ENCODE measurements at places on chromosomes 6 and 20. TPM values are rescaled to one million over a fixed set of nuclear protein-coding genes. Genes with fewer than 3 reads are reported as not detected.

Gene CRYBG1
- total RNA-seq: 46.6 TPM

Gene C6orf47
- 17.2 TPM for total RNA-seq

Gene ME1
- total RNA-seq: 1.0 TPM

Gene MYO6
- 2.3 TPM for total RNA-seq

Gene SLPI
- total RNA-seq: 1.1 TPM

DNA sequence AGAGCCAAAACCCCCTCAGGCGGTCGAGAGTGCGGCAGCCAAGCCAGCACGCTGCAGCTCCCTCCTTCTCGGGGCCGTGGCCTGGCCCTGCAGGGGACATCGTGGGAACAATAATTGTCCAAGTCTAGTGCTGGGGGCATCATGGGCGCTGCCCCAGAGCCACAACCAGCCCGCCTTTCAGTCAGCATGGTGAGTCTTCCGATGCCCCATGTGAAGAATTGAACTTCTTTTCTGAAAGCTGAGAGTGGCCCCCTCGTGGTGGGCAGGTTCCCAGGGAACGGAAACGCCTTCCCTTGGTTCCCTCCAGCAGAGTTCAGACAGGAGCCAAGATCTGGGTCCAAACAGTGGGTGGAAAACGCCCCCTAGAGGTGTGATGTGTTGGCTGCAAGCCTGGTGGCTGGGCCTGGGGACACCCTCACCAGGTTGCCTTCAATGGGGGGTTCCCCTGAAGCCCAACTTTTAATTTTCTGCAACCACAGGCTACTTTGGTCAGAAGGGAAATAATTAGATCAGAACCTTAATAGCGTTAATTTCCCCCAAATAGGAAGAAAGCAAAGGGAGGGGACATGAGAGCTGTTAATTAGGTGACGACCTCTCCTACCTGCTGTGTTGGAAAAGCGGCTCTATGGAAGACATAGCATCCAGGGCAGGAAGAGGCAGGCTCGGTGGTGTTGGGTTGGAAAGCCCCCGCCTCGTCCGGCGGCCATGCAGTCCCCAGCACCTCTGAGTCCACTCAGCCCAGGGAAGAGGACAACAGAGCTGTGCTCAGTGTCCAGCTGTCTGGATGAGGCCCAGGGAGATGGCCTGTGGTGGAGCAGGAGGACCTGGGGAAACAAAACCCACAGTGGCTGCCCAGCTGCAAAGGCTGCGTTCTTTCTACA lies 4.7 kb upstream of the MRGBP start:
- no peak overlapping the region for H3K4me3 ChIP-seq
- no peak overlapping the region for H3K27ac ChIP-seq
- no peaks in the 10 kb centered on the region for H3K36me3 ChIP-seq
- DNase-seq: no peak

DNA sequence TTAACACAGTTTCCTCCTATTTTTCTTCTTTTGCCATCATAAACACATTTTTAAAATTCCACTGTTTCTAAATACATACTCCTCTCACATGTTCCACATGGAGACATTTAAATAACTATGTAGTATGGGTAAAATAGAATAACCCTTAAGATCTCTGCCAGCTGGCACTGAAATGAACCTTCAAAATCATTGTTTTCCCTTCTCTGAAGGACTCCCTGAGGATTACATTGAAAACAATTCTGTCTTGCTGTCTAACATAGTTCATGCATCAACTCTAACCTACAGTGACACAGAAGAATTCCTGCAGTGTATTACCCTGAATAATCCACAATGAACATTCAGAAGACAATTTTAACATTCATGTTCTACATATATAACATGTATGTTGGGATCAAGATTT lies 1361.8 kb upstream of the CITED2 start:
- H3K4me3 ChIP-seq: no peak overlapping the region
- H3K36me3 ChIP-seq: no peaks in the 10 kb centered on the region
- H3K4me1 ChIP-seq: no peaks in the 10 kb centered on the region
- no peaks in the 10 kb centered on the region for H3K27me3 ChIP-seq

DNA sequence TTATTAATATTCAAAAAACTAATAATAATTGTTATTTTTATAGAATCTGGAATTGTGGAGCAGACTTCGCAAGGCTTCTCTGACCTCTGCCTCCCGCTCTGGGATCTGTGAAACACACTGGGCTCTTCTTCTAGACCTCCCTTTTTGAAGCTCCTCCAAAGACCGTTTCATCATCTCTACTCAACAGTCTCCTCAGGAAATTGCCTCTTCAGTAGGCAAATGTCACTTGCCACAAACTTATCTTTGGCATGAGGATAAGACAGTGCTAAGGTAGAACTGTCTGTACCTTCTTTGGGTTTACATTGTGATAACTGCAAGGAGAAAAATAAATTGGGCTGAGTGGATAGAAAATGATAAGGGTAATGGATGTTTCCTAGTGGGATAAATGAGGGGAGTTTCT lies 2.3 kb upstream of the MAS1L start:
- DNase-seq: no peak
- no peaks in the 10 kb centered on the region for H3K4me1 ChIP-seq
- no peak overlapping the region for H3K27ac ChIP-seq
- peaks cover 26% of the 10 kb centered on the region for H3K27me3 ChIP-seq

DNA sequence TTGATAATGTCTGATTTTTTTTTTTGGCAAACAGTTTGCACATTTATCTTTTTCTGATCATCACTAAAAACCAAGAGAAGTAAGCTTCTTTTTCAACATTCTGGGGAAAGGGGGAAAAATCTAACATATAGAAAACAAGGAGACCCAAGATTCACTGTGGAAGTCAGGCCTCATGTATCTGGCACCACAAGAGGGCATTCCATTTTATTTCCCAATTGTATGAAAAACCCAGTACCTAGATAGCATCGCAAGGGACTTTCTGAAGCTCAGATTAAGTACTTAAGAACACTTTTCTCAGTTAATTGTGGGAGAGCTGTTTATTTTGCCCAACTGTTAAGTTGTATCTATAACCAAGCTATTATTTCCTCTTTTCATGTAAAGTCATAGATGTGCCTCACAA lies 152.9 kb downstream of the KLHL32 start:
- no peak overlapping the region for H3K4me3 ChIP-seq
- no peak overlapping the region for H3K27ac ChIP-seq
- H3K27me3 ChIP-seq: no peaks in the 10 kb centered on the region
- no peak for DNase-seq
- no peaks in the 10 kb centered on the region for H3K36me3 ChIP-seq

DNA sequence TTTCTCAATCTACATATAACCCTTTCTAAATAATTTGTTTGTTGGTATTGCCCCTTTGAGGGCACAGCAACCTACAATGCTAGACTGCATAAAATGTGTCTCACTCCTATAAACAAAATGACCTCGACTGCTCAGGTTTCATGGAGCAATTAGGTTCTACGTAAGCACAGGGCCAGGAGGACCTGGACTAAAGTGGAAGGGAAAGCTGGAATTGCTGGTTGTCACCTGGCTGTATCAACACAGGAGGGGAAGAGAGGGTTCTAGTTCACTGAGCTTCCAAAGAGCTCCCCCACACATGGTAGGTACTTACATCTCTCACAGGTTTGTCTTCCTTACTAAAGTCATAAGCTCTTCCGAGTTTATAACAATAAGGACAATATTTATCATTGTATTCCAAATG lies 51.0 kb downstream of the NCOA6 start:
- no peak for DNase-seq
- no peaks in the 10 kb centered on the region for H3K4me1 ChIP-seq
- no peak overlapping the region for H3K4me3 ChIP-seq
- no peaks in the 10 kb centered on the region for H3K36me3 ChIP-seq
- no peak overlapping the region for H3K27ac ChIP-seq
- H3K27me3 ChIP-seq: no peaks in the 10 kb centered on the region

DNA sequence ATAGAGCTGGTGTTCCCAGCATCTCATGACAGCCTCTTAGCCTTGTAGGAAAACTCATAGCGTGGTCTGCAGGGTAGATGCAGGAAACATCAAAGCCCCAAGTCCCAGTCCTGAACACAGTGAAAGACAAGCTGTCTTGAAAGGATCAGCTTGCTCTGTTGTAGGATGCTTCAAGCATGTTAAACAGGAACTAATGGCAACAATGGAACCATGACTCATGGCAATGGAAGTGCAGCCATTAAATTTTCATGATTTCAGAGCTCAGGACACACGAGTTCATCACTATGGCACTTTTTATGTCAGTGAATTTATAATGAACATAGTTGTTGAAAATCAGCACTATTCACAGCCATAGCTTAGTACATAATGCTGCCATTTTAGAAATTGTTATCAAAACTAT lies 367.7 kb downstream of the KIF16B start:
- H3K36me3 ChIP-seq: no peaks in the 10 kb centered on the region
- no peak overlapping the region for H3K27ac ChIP-seq
- H3K27me3 ChIP-seq: no peaks in the 10 kb centered on the region
- no peak for DNase-seq
- no peaks in the 10 kb centered on the region for H3K4me1 ChIP-seq

DNA sequence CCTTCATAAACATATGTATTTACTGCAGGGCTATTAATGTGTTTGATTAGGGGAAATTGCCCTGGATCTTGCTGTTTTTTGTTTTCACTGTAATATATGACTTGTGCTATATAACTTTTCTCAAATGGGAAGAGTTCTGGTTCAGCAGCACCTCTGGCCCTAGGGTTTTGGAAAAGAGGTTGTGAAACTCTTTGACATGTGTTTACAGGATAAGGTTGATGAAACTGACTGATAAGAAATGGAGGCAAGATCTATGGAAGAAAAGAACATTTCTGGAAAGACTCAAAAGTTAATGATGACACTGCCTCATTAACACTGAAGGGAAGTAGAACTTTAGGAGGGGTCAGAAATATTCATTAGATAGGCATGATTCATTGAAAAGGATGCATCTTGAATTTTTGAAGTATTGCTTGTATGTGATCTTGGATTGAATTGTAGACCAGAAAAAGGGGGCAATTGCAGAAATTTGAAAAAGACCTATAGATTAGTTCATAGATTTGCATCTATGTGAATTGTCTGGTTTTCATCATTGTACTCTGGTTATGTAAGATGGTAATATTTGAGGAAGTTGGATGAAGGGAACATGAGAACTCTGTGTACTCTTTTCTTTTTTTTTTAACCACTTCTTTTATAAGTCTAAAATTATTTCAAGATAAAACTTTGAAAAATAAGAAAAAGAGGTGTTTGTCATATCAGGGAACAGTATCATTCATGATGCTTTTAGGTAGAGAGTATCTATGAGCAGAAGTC lies 54.0 kb downstream of the UTRN start:
- no peak overlapping the region for H3K27ac ChIP-seq
- peaks cover 54% of the 10 kb centered on the region for H3K4me1 ChIP-seq
- H3K4me3 ChIP-seq: no peak overlapping the region
- no peak for DNase-seq

DNA sequence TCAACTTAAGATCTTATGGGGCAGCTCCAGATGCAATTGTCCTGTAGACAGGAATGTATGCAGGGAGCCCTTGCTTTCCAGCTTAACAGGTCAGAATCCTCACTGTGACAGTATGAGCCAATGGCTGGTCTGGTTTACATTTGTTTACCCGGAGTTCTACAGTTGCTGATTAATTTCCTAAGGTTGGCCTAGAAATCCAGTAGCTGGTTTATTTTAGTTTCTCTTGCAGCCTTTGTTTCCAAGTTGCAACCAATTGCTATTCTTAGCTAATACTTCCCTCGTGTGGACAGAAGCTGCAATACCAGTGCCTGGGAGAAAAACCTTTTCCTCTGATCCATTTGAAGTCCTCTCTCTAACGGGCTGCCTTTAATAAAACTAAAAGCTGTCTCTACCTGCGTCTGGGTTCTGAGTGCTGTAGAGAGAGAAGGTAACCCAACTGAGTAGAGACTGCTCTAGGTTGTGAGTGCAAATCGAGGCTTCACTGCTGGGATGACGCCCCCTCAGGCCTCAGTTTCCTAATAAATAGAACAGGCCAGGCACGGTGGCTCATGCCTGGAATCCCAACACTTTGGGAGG lies 45.9 kb downstream of the ZNF217 start:
- no peak overlapping the region for H3K4me3 ChIP-seq
- no peaks in the 10 kb centered on the region for H3K27me3 ChIP-seq
- H3K36me3 ChIP-seq: no peaks in the 10 kb centered on the region
- no peak overlapping the region for H3K27ac ChIP-seq

DNA sequence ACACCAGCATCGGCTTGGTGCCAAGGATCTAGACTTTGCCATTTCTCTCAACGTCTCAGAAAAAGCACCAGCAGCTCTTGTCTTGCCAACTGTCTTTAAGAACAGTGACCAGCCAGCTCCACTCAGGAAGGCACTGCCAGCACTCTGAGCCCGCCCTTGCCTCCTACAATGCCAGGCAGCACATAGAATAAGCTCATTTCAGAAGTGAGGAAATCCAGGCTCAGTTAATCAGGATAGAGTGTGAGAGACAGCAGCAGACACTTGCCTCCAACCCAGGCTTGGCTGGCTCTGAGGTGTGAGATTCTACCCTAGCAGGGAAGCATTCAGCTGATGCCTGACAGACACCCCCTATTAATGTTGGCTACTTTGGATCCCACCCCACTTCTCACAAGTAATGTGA lies 4.3 kb upstream of the SYNDIG1 start:
- no peak for DNase-seq
- H3K27me3 ChIP-seq: peaks cover 21% of the 10 kb centered on the region
- no peak overlapping the region for H3K27ac ChIP-seq
- H3K4me1 ChIP-seq: peaks cover 2% of the 10 kb centered on the region
- no peak overlapping the region for H3K4me3 ChIP-seq

- no peaks in the 10 kb centered on the region for H3K36me3 ChIP-seq
- no peak overlapping the region for H3K4me3 ChIP-seq
- H3K27ac ChIP-seq: peak overlapping the region; percentile 27
- DNase-seq: no peak
- H3K4me1 ChIP-seq: peaks cover 52% of the 10 kb centered on the region
Observed at GRCh38 chr6:14655201-14656061, 537.9 kb downstream of the CD83 start.

DNA sequence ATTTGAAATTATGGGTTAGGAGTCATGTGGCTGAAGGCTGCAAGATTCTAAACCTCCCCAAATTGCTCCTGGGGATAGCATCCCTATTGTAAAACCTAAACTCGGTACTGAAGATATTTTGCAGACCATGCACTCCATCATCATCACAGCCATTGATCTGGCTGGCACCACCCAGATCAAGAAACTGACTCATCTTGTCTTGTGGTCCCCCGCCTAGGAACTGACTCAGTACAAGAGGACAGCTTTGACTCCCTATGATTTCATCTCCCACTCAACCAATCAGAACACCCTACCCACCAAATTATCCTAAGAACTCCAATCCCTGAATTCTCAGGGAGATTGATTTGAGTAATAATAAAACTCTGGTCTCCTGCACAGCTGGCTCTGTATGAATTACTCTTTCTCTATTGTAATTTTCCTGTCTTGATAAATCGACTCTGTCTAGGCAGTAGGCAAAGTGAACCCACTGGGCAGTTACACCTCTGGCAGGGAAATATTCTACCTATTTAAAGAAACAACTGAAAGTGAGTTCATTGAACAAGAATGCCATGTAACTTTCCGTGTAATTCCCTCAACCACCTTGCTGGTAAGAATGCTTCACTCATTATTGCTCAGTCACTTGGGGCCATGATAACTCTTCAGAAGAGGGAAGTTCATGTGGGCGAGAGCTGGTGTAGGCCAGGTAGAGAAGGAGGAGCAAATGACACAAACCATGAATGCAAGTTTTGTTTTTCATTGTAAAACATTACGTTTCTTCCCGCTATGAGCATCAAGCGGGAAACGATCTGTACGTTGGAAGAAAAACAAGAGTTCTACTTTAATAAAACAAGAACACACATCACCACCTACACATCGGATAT lies 602.9 kb upstream of the ARID1B start:
- no peak overlapping the region for H3K4me3 ChIP-seq
- DNase-seq: no peak
- no peaks in the 10 kb centered on the region for H3K27me3 ChIP-seq
- no peak overlapping the region for H3K27ac ChIP-seq
